NCI-H187 treated with DMSO at 0.1 percent for 48 hours (cell line): ENCODE measurements at places on chromosomes 5 and 9.

GRCh38 chr9:79129865-79130480 lies 441.8 kb upstream of the TLE4 start:
- DNase-seq, result no peak

DNA sequence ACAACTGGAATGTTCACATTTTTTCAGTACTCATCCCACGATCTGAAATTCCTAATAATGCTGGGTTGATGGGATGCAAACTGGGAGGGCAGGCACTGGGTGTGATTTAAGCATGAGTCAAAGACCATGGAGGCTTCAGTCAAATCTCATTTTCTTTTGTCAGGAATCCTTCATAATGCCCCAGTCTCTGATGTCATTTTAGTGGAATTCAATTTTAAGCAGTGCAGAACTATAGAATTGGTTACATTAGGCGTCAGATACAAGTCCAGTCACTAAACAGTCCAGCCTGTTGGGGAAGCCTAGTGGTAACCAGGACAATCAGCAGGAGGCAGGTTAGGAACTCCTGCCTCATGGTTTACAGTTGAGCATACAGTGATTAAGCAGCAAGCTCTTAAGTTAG lies 41.0 kb upstream of the TMEM215 start:
- DNase-seq, result no peak

- DNase-seq, result no peak
Measured at GRCh38 chr5:159851053-159851452, 65.2 kb upstream of the ADRA1B start.

- no peak for DNase-seq
Measured at GRCh38 chr9:108511307-108511706, 344.5 kb downstream of the ACTL7B start.

- DNase-seq, result no peak
Measured at GRCh38 chr9:130996205-130996604, 12.8 kb upstream of the LAMC3 start.

GRCh38 chr5:138910546-138911185 lies 35.5 kb upstream of the LRRTM2 start:
- no peak for DNase-seq

- DNase-seq, result no peak
Measured at GRCh38 chr9:27428551-27428950, 95.5 kb upstream of the IFNK start.

DNA sequence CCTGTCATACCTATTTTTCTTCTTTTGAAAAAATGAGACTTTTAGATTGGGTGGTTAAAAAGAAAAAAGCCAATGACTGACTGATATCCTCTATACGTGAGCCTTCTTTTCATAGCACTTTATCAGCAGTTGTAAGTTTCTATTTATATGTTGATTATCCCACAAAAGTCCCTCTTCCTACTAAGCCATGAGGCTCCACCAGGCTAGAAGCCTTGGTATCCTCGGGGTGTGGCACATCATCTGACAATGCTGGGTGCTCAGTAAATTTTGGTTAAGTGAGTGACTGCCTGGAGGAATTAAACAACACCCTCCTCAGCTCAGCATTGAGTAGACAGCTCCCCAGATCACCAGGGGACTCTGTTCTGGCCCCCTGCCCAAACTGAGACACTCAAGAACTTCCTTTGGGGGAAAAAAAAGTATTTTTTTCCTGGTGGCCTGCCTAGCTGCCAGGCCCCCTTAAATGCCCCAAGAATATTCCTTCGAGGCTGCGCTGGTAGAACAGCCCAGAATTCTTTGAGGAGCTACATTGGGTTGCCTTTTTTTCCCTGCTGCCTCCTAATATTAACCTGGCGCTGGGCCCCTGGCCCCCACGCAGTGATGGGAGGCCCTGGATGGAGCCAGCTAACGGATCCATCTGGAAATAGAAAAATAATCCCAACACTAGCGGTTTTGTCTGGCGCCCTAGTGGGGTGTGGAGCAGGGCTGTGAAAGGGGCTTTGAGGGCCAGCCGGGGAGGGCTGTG lies 23.4 kb upstream of the COL27A1 start:
- no peak for DNase-seq

DNA sequence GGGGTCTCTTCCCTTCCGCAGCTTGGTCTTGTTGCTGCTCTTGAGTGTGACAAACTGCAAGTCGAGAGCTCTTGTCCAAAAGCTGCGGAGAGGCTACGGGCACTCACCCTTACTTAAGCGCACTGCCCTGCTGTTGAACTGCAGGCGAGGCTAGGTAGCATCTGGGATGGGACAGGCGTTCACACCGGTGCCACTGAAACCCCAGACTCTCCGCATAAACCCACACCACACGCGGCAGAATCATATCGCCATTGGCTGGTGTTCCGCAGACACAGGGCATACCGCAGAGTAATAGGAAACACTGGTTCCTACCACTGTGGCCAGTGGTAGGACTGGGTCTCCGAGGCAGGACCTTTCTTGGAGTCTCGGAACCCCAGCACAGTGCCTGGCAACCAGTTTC lies 2.2 kb upstream of the NPR3 start:
- no peak for DNase-seq

DNA sequence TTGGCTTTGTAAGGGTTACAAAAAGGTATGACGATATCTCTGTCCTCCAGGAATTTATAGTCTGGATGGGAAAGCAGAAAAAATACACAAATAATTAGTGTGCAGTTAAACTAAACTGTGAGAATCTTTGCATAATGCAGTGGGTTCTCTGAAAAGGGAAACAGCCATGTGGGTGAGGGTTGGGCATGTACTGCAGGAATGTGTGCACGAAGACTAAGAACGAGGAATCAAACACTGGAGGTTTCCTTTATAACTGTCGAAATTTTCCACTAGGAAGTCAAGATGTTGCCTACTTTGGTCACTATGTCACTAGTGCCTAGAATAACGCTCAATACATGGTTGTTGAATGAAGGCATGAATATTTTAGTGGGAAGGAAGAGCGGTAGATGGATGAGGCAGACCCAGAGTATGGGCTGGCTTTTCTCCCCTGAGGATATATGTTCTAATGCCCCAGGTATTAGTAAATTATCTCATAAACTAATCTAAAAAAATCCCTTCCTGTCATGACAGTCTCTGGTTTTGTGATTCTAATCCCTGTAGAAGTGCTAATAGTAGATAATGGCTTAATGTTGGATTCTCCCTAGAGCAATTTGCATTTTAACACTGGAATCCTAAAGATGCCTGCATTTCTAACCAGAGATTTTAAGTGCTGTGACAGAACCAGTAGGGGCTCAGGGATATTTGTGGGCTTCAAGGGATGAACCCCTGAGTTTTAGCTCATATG lies 227.3 kb downstream of the NMUR2 start:
- DNase-seq, result no peak

GRCh38 chr9:114084282-114085073 lies 6.4 kb upstream of the AMBP start:
- no peak for DNase-seq

- DNase-seq, result no peak
Measured at GRCh38 chr9:136714893-136715274, 2.5 kb downstream of the DIPK1B start.
